ENCODE measurements at places on chromosomes 5 and 9.

DNA sequence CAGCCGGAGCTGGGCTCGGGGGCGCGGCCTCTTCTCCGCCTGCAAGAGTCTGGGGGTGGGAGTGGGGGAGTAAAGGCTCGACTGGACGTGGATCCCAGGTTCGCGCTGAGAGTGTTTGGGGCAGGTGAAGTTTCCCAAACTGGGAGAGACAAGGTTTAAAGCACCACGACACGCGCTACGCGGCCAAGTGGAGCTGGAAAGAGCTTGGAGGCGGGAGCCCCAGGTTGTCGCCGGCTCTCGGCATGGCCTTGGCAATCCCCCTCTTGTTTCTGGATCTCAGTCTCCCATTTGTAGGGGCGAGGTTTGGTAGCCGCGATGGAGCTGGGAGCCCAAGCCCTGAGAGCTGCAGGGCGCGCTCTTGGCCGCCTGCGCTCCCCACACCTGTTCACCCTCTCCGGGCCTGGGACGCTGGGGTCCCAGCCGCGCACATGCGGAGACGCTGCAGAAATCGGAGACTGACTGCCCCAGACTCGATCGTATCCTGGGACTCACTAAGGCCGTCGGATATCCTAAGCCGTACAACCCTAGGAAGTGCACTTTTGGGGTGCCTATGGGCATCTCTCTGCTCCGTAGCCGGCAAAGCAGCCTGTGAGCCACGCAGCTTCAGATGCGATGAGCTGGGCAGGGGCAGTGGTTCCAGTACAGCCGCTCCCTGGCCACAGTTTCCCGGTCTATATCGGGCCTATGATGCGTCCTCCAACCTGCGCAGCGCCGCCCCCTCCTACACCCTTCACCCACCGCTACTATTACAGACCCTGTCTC lies 937 bp downstream of the TMOD1 start:
- no peak for DNase-seq

- DNase-seq: no peak
Measured at GRCh38 chr5:83494087-83494620, 22.6 kb downstream of the VCAN start.

DNA sequence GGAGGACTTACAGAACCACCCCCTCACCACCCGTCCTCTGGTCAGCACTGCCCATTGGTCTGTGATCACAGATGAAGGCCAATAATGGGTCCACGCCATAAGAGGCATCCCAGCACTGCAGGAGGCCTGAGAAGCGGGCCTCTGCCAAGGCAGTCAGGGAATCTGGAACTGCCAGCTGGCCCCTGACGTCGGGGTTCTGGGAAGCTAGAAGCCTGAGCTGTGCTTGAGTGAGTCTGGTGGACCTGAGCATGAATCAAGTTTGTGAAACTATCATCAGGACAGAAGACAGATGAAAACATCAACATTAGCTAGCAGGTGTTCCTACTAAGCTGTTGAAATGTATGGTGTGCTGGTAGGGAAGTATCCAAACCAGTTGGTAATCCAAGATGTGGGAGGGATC lies 7.8 kb downstream of the ANGPTL2 start:
- DNase-seq: no peak

GRCh38 chr5:149936044-149936699 lies 8.4 kb downstream of the PDE6A start:
- no peak for DNase-seq

DNA sequence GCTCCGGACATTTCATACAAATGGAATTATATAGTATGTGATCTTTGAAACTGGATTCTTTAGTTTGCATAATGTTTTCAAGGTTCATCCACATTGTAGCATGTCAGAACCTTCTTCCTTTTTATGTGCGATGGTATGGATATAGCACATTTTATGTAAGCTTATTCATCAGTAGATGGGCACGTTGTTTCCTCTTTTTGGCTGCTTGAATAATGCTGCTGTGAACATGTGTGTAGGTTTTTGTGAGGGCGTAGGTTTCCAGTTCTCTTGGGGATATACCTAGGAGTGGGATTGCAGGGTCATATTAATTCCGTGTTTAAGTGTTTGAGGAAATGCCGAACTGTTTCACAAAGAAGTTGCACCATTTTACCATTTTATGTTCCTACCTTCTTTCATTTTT lies 187.8 kb downstream of the NR3C1 start:
- DNase-seq: no peak

GRCh38 chr9:18922161-18922885 lies 110.7 kb downstream of the SAXO1 start:
- DNase-seq: no peak

GRCh38 chr9:121767171-121767769 lies 115.8 kb downstream of the DAB2IP start:
- DNase-seq: no peak

DNA sequence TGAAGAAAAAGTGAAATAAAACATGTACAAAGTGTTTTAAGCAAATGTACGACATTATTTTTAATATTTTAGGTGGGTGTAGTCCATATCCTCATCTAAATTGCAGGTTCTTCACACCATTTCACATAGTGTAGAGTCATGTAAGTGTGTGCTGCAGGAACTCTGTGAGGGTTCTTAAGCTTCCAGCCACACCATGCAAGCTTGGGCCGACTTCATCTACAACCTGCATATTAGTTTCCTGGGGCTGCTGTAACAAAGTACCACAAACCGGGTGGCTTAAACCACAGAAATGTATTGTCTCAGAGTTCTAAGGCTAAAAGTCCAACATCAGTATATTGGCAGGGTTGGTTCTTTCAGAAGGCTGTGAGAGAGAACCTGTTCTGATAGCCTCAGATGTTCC lies 10.2 kb downstream of the PAM start:
- DNase-seq: no peak

DNA sequence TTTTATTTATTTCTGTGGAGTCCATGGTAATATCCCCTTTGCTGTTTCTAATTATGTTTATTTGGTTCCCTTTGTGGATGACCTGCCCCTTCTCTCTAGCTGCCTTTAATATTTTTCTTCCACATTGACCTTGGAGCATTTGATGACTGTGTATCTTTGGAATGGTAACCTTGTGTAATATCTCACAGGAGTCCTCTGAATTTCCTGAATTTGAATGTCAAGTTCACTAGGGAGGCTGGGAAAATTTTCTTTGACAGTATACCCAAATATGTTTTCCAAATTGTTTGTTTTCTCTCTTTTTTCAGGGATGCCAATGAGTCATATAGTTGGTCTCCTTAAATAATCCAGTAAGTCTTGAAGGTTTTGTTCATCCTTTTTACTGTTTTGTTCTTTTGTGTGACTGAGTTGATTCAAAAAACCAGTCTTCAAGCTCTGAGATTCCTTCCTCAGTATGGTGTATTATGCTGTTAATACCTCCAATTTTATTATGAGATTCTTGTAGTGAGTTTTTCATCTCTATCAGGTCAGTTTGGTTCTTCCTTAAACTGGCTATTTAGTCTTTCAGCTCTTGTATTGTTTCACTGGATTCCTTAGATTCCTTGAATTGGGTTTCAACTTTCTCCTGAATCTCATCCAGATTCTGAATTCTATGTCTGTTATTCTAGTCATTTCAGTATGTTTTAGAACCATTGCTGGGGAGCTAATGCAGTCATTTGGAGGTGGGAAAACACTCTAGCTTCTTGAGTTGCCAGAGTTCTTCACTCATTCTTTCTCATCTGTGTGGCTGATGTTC lies 349.0 kb upstream of the TARS1 start:
- no peak for DNase-seq

DNA sequence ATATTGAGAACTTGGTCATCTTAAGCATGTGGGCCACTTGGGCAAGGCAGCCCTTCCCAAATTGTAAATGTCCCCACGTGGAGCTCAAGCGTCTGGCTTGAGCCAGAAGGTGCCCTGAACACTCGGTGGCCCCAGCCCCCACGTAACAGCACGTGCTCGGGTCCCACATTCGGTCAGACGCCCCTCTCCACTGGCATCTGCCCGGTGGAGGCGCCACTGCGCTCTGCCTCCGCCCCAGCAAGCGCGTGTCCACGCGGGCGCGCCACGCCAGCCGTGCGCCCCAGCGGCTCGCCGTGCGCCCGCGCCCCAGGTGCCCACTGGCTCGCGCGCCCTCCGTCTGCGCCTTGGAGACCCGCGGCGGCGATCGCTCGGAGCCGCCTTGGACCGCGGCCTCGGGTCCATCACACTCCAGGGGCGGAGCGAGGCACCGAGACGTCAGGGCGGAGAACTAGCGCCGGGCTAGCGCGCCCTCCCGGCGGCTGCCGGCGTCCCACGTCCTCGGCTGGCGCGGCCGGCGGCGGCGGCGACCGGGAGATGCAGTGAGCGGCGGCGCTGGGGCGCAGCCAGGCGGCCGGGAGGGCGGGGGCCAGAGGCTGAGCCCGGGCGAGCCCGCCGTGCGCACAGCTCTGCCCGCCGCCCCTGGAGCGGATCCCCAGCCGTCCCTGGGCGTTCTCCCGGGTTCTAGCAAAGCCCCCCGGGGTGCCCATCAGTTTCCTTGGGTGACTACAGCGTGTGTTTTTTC lies at the start of gene PALM2AKAP2:
TSS of gene PALM2AKAP2 (plus strand) at position 488 of the 742 bp plus-strand sequence. CDS start 291 bp downstream, outside the sequence.
- DNase-seq: no peak
